Activated CD8-positive, alpha-beta memory T cell treated with anti-CD3 and anti-CD28 coated beads for 24 hours (primary cell): ENCODE measurements at places on chromosomes 3 and 15.

DNA sequence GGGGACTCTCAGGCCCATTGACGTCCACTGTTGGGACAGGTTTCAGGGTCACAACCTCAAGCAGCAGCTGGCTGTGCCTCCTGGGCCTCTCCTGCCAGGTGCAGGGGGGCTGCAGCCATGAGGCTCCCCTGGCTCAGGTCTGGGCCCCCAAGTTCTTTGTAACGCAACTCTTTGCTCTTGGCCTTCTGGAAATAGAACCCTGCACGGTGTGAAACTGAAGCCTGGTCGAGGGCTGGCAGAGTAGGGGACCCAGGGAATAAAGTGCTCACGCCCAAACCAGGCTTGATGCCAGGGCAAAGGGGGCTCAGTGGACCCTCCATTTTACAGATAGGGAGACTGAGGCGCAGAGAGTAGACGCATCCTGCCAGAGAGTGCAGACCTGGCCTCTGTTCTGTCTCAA lies 771 bp downstream of the CALML4 start:
- no peak for DNase-seq

DNA sequence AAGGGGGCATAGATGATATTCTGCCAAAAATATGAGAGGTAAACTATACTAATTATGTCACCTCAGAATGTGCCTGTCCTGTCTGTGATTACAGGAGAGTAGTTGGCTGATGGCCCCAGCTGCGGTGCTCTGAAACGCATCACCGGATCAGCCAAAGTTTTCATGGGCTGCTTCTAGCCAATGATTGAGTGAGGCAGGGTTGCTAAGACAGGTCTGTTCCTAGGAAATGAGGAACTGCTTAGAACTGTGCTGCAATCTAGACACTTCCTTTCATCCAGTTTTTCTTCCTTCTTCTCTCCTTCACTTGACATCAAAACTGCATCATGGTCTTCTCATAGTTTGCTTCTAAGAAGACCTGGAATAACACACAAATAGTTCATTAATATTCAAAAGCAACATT lies 124.0 kb downstream of the KCNH8 start:
- no peak for DNase-seq

DNA sequence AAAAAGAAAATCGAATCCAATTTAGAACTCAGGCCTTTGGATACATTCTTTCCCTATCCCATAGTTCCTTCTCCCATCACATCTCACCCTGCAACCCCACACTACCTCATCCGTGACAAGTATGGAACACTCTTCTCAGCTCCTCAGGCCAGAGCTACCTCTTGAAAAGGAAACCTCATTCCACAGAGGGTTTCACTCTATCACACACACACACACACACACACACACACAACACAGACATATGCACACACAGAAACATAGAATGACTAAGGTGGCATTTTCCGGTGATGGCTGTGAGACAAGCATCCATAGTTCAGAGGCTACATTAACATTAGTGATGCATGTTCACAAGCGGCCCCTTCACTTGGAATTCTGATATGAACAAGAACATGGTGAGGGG lies 122.0 kb upstream of the HES1 start:
- DNase-seq, result no peak

GRCh38 chr3:167839460-167840134 lies 104.1 kb downstream of the SERPINI1 start:
- no peak for DNase-seq

GRCh38 chr3:100641471-100642032 lies 32.2 kb downstream of the ADGRG7 start:
- DNase-seq, result no peak

DNA sequence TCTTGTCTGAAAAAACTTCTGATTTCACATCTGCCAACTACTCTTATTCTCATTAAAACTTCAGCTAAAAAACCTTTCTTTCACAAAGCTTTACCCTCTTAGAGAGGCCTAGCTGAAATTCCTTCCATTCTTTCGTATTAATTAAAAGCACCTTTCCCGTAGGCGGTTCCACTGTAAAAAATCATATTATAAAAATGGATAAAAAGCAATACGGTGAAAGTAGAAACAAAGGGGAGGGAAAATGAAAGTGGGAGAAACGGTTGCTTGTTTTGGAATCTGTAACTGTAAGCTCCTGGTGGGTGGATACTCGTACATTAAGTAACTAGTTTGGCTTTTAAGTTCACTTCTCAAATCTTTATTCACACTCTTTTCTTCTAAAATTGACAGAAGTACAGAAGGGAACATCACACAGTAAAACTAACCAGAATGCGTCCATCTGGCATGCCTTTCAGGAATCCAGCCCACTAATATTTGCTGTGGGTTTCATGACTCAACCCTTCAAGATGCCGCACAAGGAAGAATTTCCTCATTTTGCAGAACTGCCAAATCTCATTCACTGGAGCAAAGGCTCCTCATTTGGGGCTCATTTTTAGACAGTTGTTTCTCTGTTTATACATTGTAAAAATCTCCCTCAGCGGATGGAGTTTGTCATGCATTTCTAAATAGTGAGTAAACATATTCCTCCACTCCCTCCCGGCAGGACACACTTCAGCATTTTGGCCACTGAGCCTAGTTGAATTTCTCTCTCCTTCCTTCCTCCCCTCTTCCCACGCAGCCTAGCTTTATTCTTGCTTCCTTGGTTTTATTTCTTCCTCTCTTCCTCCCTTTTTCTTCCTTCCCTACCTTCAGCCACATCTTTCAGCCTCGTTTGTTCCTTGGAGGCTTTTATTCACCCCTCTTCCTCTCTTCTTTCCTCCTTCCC lies 419.5 kb upstream of the NAALADL2 start:
- DNase-seq, result no peak

- DNase-seq, result no peak
These were observed 99.0 kb upstream of the CTDSPL start for GRCh38 chr3:37762698-37763097.

DNA sequence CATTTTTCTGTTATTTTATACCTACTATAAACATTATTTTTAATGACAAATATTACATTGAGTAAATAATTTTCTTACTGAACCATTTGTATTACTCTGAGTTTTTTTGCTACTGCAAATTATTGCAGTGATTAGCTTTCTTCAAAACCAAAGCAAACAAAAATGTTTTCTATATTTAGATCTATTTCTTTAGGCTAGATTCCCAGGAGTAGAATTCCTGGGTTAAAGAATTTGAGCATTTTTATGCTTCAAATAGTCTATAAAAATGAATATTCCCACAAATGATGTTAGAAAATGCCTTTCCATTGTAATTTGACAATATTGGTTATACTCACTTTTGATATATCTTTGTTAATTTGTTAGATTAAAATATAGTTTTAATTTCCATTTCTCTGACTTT lies 76.8 kb downstream of the LEKR1 start:
- no peak for DNase-seq

DNA sequence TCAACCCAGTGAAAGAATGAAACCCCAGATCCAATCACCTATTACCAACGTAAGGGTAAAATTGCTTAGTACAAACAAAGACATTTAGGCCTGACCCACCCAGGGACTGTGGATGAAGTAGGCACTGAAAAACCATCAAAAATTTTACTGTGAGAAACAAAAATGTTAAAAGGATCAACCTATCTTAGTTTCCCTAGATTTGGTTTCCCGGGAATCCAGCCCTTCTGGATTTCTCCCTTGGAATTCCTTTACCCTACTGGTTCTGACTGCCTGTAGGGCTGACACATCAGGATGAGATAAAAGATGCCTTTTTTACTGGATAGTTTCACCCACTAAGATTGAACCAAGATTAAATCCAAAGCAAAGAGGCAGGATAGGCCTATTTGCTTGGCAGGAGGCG lies 102.7 kb downstream of the SCAPER start:
- DNase-seq, result no peak

- DNase-seq, result no peak
These were observed 21.4 kb downstream of the CCR1 start for GRCh38 chr3:46186471-46187340.

GRCh38 chr15:54127574-54127973 lies 149.3 kb downstream of the UNC13C start:
- DNase-seq, result no peak

DNA sequence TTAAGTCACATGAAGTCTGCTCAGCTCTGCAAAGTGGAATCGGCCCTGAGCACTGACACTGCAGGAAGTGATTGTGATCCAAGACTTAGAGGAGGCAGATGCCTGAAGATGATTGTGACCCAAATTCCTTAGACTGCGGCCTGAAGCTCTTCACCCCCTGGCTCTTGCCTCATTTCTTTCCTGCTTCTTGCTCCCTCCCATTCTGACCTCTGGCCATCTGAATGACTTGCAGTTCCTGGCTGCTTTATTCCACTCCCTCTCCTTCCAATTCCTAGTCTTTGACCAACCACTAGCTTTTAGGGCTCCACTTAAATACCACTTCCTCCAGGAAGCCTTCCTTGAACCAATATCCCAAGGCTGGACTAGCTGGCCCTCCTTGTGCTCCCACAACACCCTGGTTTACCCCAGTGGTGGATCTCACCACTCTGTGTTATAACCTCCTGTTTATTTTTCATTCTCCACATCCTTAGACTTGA lies 9.9 kb upstream of the EPB42 start:
- no peak for DNase-seq

- no peak for DNase-seq
These were observed 141.1 kb downstream of the PGPEP1L start for GRCh38 chr15:98866511-98866910.

- DNase-seq, result no peak
These were observed 19.3 kb downstream of the UBR1 start for GRCh38 chr15:43086551-43086950.

DNA sequence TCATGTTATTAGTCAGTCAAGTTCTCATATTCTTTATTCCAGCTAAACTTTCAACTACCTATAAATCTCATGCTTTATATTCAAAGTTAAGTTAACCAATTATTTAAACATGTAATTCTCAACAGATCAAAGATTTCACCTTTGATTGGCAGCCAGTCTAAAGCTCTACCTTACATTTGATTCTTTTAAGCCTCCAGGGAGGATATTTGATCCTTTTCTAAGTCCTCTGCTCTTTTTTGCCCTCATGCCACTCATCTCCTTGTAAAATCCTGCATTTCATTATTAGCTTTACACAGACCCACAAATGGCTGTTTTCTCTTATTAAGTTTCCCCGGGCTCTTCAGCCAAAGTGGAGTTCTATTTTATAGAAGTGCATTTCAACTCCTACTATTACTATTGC lies 134.1 kb downstream of the NLGN1 start:
- DNase-seq, result no peak

GRCh38 chr3:55654123-55654760 lies 167.1 kb upstream of the WNT5A start:
- DNase-seq, result no peak

DNA sequence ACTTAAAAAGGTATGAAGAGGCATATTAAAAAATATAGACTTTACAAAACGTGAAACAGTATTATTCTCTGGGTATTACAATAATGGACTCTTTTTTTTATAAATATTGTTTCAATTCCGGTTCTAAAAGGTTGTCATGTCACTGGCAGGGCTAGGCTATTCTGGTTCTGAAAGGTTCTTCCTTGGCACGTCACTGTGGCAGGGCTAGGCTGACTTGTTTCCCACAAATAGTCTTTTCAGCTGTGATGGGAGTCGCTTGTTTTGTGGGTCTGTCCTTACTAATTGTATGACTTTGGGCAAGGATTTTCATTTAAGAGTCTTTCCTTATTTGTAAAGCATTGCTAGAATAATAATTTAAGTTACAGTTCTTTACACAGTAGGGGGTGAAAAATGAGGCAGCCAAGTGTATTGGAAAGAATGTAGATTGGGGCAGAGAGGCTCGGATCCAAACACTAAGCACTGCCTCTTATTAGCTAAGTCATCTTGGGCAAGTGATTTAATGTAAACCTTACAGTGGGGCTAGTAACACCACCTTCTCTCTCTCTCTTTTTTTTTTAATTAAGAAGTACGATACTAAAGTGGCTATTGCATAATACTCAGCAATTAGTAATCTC lies 12.4 kb upstream of the MELTF start:
- DNase-seq, result no peak

GRCh38 chr3:83218383-83219200 lies 1457.1 kb upstream of the GBE1 start:
- DNase-seq, result no peak

- DNase-seq, result peak; percentile 92
These were observed at the start of gene CHRNA5 for GRCh38 chr15:78565097-78565950. Gene CHRNA5 (plus strand): TSS chr15:78565520. CDS start chr15:78565720, 200 bp downstream.

GRCh38 chr3:158991146-158991705 lies 189.4 kb downstream of the MFSD1 start:
- DNase-seq, result no peak

DNA sequence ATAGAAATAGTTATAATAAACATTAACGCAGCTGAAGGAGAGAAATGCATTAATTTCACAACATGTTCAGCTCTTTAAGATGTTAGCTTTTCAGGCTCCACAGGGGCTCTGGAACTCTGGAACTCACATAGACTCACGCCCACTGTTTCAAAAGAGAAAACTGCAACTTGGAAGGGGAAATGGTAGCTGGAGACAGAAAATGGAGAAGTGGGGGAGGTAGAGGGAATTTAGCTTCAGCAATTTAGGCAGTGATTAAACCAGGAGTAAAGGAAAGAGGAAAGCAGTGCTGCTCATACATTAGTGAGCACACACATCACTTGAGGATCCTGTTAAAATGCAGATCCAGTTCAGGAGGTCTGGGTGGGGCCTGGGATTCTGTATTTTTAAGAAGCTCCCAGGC lies 274.8 kb upstream of the TRIM42 start:
- no peak for DNase-seq

- DNase-seq, result no peak
These were observed 307.0 kb upstream of the ROPN1 start for GRCh38 chr3:124298951-124299350.

DNA sequence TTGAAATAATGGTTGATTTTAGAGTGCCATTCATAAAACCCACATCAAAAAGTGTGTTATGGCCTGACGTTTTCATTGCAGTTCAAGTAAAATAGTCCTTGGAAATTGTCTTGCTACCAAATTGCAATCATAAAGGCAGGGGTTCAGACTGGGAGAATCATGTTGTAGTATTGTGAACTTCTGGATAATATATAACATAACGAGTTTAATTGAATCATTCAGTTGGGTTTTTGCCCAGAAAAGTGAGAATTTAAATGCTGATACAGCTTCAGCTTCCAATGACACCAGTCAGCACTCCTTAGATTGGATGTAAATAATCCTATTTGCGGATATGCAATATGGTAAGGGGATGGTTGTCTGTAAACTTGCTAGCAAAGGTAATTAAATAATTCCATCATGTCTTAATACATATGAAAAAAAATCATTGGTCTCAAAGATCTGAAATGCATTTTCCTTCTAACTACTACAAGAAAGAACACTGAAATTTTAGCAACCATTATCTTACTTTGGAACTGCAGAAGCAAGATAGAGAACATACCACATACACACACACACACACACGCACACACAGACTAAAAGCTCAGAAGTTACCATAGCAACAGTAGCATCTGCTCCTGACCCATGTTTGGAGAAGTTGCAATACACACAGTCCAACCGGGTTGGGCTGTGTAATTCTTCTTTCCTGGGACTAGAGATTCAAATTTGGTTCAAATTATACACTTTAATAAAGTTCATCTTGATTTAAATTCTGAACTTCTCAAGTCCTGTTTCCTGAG lies 686.2 kb upstream of the NR2F2 start:
- no peak for DNase-seq

- no peak for DNase-seq
These were observed 40.7 kb upstream of the LMCD1 start for GRCh38 chr3:8460815-8461456.

- no peak for DNase-seq
These were observed 17.8 kb downstream of the FLNB start for GRCh38 chr3:58025837-58026569.

- DNase-seq, result no peak
These were observed 105.0 kb downstream of the SSR3 start for GRCh38 chr3:156449710-156450574.
